Sigmoid colon (tissue), 7 donors: ENCODE measurements at places on chromosomes 11 and 22.

- no peak overlapping the region for H3K27ac ChIP-seq
- no peaks in the 10 kb centered on the region for H3K36me3 ChIP-seq
- H3K4me3 ChIP-seq = no peak overlapping the region
These were observed 6.3 kb downstream of the TMA7B start for GRCh38 chr22:39966470-39966869.

- no peak for DNase-seq
- H3K27ac ChIP-seq = no peak overlapping the region
- H3K27me3 ChIP-seq = no peaks in the 10 kb centered on the region
- H3K36me3 ChIP-seq = no peaks in the 10 kb centered on the region
- H3K4me3 ChIP-seq = no peak overlapping the region
These were observed 59.3 kb downstream of the EHF start for GRCh38 chr11:34680206-34680605.

DNA sequence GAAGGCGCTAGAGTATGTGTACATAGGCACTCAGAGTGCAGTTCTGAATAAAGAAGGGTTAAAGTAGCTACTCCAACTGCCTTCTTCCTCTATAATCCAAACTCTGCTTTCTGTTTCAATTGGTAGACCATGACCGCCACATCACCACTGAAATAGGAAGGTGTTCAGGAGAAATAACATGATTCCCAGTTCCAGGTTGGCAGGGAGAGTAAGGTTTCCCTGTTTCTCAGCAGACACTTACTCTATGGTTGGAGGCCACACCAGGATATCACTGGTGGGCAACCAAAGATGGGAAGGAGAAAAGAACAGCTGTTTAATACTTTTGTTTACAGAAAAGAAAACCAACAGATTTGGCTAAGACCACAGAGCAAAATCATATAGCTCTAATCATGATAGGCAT is 37.9 kb downstream of the PAK1 start:
- no peak overlapping the region for H3K27ac ChIP-seq
- no peak overlapping the region for H3K4me3 ChIP-seq

- DNase-seq = no peak
- H3K27ac ChIP-seq = no peak overlapping the region
- no peak overlapping the region for H3K4me3 ChIP-seq
- no peaks in the 10 kb centered on the region for H3K4me1 ChIP-seq
These were observed 107.8 kb upstream of the MTNR1B start for GRCh38 chr11:92861634-92862033.

DNA sequence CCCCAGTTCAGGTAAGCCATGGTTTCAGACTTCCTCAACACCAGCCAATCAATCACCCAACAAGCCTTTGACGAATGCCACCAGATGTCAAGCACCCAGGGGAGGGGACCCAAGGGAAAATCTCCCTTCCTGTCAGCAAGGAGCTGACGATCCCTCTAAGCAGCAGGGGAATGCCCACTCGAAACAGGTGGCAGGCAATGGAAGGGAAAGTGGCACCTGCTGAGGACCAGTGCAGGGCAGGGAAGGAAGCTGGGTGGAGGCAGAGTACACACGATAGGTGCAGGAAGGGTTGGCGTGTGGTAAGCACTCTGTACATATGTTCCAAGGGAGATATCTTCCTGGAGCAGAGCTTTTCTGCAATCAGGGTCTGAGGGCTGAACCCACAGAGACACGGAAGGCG is 11.7 kb upstream of the CREB3L1 start:
- no peaks in the 10 kb centered on the region for H3K27me3 ChIP-seq
- H3K27ac ChIP-seq = no peak overlapping the region
- H3K4me1 ChIP-seq = no peaks in the 10 kb centered on the region
- H3K36me3 ChIP-seq = no peaks in the 10 kb centered on the region

DNA sequence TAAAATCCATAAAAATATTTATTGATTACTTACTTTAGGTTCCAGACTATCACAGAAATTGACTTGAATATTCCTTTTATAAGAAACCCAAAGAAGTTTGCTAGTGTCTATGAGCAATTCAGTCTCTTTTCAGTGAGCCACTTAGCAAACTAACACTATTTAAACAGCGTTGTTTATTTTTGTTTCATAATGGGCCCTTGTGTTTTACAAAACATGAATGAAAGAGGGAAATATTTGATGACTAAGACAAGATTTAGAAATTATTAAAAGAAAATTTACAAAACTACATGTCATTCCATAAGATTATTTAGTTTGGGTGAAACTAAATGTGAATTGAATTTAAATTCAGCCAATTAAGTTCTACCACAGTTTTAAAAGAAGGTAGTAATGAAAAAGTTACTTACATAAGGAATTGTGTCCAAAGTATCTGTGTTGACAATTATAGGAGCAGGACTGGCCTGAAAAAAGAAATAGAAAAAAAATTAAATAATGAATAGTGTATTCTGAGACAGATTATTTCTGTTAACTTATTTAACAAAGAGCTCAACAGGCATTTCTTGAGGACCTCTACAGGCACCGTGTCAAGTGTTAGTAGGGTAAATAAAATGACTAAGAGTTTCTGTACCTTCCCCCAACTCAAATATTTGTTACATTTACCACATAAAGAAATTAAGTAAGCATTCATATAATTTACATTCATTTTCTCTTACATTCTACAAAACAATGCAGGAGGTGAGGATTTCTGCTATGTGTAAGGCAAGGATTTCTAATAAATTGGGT is 964.9 kb upstream of the CCDC90B start:
- no peaks in the 10 kb centered on the region for H3K36me3 ChIP-seq
- no peaks in the 10 kb centered on the region for H3K4me1 ChIP-seq
- H3K27ac ChIP-seq = no peak overlapping the region
- H3K27me3 ChIP-seq = no peaks in the 10 kb centered on the region
- H3K4me3 ChIP-seq = no peak overlapping the region

- DNase-seq = no peak
- no peaks in the 10 kb centered on the region for H3K27me3 ChIP-seq
- H3K4me1 ChIP-seq = no peaks in the 10 kb centered on the region
- H3K36me3 ChIP-seq = no peaks in the 10 kb centered on the region
- no peak overlapping the region for H3K27ac ChIP-seq
These were observed 22.6 kb downstream of the PDGFB start for GRCh38 chr22:39221999-39222686.

- no peaks in the 10 kb centered on the region for H3K4me1 ChIP-seq
- H3K36me3 ChIP-seq = no peaks in the 10 kb centered on the region
- H3K27ac ChIP-seq = no peak overlapping the region
- no peak for DNase-seq
These were observed 789.9 kb upstream of the LRRC4C start for GRCh38 chr11:42249401-42249800.

GRCh38 chr11:102171101-102171500 is 60.9 kb downstream of the YAP1 start:
- no peaks in the 10 kb centered on the region for H3K36me3 ChIP-seq
- no peak for DNase-seq
- H3K27me3 ChIP-seq = no peaks in the 10 kb centered on the region
- peak overlapping the region; percentile 52 for H3K27ac ChIP-seq

- no peaks in the 10 kb centered on the region for H3K27me3 ChIP-seq
- no peak overlapping the region for H3K27ac ChIP-seq
- DNase-seq = no peak
- no peak overlapping the region for H3K4me3 ChIP-seq
These were observed 71.7 kb upstream of the EED start for GRCh38 chr11:86172894-86173293.

DNA sequence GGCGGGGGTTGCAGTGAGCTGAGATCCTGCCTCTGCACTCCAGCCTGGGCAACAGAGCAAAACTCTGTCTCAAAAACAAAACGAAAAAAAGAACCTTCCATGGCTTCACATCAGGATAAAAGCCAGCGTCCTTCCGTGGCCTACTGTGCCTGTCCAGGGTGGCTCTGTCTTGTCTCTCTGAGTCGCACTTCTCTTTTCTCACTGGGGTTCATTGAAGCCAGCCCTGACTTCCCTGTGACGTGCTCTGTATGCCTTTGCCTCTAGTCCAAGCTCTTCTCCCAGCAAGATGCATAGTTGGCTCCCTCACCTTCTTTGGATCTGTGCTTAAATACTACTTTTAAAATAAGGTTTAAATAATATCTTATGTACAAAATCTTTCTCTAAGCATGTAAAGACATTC is 11.6 kb downstream of the ATXN10 start:
- no peak overlapping the region for H3K27ac ChIP-seq
- H3K4me1 ChIP-seq = peaks cover 72% of the 10 kb centered on the region
- no peak for DNase-seq
- H3K4me3 ChIP-seq = no peak overlapping the region
- no peaks in the 10 kb centered on the region for H3K36me3 ChIP-seq

- no peaks in the 10 kb centered on the region for H3K36me3 ChIP-seq
- H3K4me1 ChIP-seq = peaks cover 63% of the 10 kb centered on the region
- no peak for DNase-seq
- peak overlapping the region; percentile 77 for H3K27ac ChIP-seq
These were observed 14.0 kb upstream of the TUB start for GRCh38 chr11:8066911-8067455.

DNA sequence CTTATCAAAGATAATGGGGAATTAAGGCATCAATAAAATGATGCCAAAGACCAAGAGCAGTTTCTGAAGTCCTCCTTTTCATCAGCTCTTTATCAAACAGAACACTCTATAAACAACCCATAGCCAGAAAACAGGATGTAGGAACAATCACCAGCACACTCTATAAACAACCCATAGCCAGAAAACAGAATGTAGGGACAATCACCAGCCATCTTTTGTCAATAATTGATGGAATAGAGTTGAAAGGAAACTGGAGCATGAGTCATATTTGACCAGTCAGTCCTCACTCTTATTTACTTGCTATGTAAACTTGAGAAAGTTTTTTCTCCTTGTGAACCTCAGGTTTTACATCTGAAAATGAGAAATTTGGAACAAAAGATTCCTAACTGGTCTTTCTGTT is 10.0 kb downstream of the MS4A2 start:
- no peaks in the 10 kb centered on the region for H3K36me3 ChIP-seq
- H3K4me3 ChIP-seq = no peak overlapping the region
- no peaks in the 10 kb centered on the region for H3K27me3 ChIP-seq
- DNase-seq = no peak

DNA sequence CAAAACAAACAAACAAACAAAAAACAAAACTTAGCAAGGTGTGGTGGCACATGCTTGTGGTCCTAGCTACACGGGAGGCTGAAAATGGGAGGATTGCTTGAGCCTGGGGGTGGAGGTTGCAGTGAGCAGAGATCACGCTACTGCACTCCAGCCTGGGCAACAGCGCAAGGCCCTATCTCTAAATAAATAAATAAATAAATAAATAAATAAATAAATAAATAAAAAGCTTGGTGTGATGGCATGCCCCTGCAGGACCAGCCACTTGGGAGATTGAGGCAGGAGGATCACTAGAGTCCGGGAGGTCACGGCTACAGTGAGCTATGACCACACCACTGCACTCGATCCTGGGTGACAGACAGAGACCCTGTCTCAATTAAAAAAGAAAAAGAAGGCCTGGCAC is 9.0 kb upstream of the STARD10 start:
- H3K27ac ChIP-seq = no peak overlapping the region
- H3K4me3 ChIP-seq = no peak overlapping the region
- DNase-seq = no peak
- H3K27me3 ChIP-seq = no peaks in the 10 kb centered on the region
- no peaks in the 10 kb centered on the region for H3K4me1 ChIP-seq
- no peaks in the 10 kb centered on the region for H3K36me3 ChIP-seq

- no peaks in the 10 kb centered on the region for H3K36me3 ChIP-seq
- peaks cover 19% of the 10 kb centered on the region for H3K4me1 ChIP-seq
- DNase-seq = no peak
- H3K4me3 ChIP-seq = no peak overlapping the region
- no peaks in the 10 kb centered on the region for H3K27me3 ChIP-seq
- H3K27ac ChIP-seq = no peak overlapping the region
These were observed 6.5 kb upstream of the PLET1 start for GRCh38 chr11:112267188-112267591.

- DNase-seq = no peak
- no peak overlapping the region for H3K4me3 ChIP-seq
- H3K27me3 ChIP-seq = peaks cover 12% of the 10 kb centered on the region
- no peaks in the 10 kb centered on the region for H3K4me1 ChIP-seq
- no peaks in the 10 kb centered on the region for H3K36me3 ChIP-seq
These were observed 3.6 kb downstream of the MLC1 start for GRCh38 chr22:50081426-50082196.

- no peaks in the 10 kb centered on the region for H3K36me3 ChIP-seq
- H3K27ac ChIP-seq = no peak overlapping the region
These were observed 3.7 kb upstream of the FOLR1 start for GRCh38 chr11:72188267-72188666.

DNA sequence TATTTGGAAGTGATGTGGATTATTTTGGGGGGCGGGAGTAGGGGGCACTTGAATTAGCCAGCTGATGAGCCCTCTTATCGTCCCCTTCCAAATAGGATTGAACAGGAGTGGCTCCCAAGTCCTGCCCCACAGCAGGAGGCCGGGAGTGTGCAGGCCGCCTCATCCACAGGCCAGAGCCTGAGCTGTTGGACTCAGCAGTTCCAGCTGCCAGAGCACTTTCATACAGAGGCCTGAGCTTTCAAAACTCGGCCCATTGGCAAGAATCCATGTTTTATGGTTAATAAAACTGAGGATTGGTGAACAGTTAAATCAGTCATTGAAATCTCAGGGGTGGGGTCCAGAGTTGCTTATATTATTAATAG is 9.6 kb downstream of the FAM118A start:
- H3K4me3 ChIP-seq = no peak overlapping the region

DNA sequence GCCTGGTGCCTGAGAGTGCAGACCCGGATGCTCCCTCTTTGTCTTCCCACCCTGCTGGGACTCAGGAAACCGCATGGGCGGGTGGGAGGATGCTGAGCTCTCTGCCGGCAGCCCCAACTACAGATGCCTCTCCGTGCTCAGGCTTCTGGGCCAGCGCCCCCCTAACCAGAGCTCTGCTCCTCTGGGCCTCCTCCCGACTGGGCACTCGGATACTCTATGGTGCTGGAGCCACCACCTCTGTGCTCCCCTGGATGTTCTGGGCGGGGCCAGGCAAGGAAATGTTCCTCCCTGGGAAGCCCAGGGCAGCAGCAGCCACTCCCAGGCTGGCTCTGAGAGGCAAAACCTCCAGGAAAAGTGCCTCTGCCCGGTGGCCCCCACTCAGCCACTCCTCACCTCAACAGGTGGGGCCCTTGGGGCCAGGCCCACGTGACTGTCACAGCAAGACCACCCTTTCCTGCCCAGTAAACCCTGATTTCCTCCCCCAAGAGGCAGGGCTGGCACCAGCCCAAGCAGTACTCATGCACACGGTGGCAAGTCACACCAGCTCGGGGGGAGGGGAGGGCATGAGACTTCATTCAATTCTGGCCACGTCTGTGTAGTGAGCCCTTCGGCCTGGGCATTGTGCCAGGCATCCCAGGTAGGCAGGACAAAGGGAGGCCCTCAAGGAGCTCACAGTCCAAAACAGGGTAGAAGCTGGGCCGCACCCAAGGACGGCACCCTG is 54.7 kb upstream of the TCF20 start:
- H3K27me3 ChIP-seq = no peaks in the 10 kb centered on the region
- no peaks in the 10 kb centered on the region for H3K36me3 ChIP-seq
- H3K27ac ChIP-seq = no peak overlapping the region

- DNase-seq = no peak
- no peaks in the 10 kb centered on the region for H3K36me3 ChIP-seq
- no peaks in the 10 kb centered on the region for H3K4me1 ChIP-seq
- no peak overlapping the region for H3K27ac ChIP-seq
These were observed 132.1 kb downstream of the DSCAML1 start for GRCh38 chr11:117664897-117665296.
